ENCODE measurements at places on chromosomes 2 and 18.

GRCh38 chr2:144660518-144661316, 140.8 kb upstream of the ZEB2 start:
- no peak for DNase-seq

DNA sequence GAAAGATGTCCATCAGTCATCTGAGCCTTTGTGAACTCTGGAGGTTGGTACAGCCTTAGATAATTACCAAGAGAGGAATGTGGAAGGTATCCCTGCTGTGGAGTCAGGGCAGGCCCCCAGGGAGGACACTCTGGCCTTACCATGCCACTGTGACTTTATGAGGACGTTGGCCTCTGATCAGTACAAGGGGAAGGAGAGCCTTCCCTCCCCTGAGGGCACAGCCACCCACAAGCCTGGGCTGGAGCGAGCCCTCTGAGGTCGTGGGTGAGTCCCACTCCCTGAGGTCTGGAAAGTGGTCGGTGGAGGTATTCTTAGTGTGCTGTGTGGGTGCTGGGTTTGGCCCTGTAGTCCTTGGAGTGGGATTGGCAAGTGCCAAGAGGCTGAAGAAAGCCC, 91.6 kb downstream of the STPG4 start:
- DNase-seq = no peak

DNA sequence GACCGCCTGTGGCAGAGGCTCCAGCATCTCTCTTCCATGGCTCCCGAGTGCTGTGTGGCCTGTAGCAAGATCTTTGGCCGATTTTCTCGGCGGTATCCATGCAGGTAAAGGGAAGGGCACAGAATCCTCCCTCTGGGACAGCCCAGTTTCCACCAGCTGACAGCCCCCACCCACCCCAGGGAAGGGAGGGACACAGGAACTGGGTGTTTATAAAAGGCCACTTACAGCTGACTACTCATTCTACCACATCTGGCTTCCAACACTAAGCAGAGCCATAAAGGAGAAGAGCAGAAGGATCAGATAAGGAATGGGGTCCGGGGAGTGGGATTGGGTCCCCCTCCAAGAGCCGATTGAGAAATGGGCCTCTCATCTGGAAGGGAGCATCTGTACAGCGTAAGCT, 20.2 kb downstream of the RUFY4 start:
- no peak for DNase-seq

- DNase-seq = no peak
These were observed 181.7 kb upstream of the SIX3 start for GRCh38 chr2:44759823-44760222.

GRCh38 chr2:191222507-191222906, 22.7 kb upstream of the MYO1B start:
- DNase-seq = no peak

DNA sequence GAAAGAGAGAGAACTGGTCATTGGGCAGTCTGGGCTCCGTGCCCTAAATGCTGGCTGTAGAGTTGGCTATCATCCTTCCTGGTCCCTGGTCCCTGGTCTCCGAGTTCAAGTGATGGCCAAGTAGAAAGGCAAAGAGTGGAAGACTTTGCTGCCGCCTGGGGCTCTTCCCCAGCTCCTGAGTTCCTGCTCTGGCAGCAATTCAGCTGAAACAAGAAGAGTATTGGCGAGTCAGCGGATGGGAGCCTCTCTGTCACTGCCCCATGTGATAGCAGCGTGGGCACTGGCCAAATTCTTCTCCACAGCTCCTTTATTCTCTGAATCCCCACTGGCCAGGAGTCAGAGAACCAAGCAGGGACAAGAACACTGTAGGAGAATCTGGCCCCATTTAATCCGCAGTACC, 351.0 kb upstream of the POU3F3 start:
- no peak for DNase-seq

GRCh38 chr18:9969247-9969646, 55.4 kb downstream of the VAPA start:
- no peak for DNase-seq

GRCh38 chr2:54514822-54515569, 58.9 kb downstream of the SPTBN1 start:
- no peak for DNase-seq

DNA sequence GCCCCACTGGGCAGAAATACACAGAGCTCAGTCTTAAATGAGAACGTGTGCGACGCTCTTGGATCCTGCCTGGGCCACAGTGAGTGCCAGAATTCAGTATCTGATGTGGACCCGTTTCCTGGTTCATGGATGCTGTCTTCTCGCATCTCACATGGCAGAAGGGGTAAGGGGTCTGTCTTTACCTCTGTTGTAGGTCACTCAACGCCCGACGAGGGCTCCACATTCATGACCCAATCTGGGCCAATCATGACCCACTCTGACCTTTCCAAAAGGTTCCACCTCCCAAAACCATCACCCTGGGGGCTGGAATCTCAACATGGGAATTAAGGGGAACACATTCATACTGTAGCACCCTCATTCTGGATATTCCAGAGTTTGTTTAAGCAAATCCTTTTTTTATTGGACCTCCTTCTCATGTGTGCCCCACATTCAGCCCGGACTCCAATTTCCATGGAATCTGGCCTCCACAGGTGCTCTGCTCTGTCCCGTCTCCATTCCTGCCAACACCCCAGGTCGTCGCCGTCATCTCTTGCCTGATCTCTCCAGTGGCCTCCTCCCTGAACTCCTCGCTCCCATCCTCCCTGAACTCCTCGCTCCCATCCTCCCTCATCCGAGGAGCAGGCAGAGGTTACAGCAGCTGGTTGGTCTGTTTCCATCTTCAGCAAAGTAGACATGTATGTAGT, 78.9 kb upstream of the OTOS start:
- DNase-seq = no peak

- DNase-seq = no peak
These were observed 49.0 kb upstream of the TMEM87B start for GRCh38 chr2:112006076-112006410.

- DNase-seq = no peak
These were observed 1060.6 kb upstream of the FANCL start for GRCh38 chr2:59301466-59302402.

GRCh38 chr18:71115261-71115660, 826.4 kb downstream of the SOCS6 start:
- DNase-seq = no peak

- no peak for DNase-seq
These were observed 11.5 kb upstream of the RNU4ATAC start for GRCh38 chr2:121519153-121519552.

- no peak for DNase-seq
These were observed 7.2 kb upstream of the SFXN5 start for GRCh38 chr2:73078457-73079411.

- no peak for DNase-seq
These were observed 279.7 kb downstream of the MBD5 start for GRCh38 chr2:148300544-148300943.

- DNase-seq = no peak
These were observed 173.9 kb upstream of the CDH2 start for GRCh38 chr18:28350821-28351220.

Data from activated CD4-positive, alpha-beta T cell treated with anti-CD3 and anti-CD28 coated beads for 1 hour (primary cell).